Stimulated activated CD4-positive, alpha-beta T cell treated with anti-CD3 and anti-CD28 coated beads, TNF-alpha, amount 100 ng/mL, for 1 hour (primary cell): ENCODE measurements at places on chromosomes 7 and 10.

DNA sequence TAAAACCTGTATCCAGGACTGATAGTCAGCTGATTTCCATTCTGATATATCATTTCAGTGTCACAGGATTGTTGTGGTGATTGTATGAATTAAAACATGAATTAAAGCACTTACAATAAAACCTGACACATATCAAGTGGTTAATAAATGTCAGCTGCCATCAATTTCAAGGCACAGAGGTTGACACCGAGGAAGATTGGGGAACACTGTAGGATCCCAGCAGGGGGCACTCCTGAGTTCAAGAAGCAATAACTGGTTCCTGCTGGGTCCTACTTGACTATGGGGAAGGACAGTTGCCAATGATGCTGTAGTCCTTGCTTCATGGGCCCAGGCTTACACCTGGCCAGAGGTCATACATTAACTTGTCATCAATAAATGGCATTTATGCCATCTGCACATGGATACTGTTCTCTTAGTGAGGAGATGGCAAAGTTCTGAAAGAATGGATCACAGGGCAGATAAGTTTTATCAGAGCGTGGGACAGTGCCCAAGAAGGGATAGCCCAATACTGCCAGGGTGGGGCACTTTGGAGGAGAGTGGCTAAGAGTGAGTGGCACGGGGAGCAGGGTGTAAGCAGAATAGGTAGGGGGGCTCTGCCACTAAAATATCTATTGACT, 24.1 kb downstream of the FZD1 start:
- no peak for DNase-seq

GRCh38 chr10:10782603-10783002, 235.1 kb upstream of the CELF2 start:
- DNase-seq = no peak

DNA sequence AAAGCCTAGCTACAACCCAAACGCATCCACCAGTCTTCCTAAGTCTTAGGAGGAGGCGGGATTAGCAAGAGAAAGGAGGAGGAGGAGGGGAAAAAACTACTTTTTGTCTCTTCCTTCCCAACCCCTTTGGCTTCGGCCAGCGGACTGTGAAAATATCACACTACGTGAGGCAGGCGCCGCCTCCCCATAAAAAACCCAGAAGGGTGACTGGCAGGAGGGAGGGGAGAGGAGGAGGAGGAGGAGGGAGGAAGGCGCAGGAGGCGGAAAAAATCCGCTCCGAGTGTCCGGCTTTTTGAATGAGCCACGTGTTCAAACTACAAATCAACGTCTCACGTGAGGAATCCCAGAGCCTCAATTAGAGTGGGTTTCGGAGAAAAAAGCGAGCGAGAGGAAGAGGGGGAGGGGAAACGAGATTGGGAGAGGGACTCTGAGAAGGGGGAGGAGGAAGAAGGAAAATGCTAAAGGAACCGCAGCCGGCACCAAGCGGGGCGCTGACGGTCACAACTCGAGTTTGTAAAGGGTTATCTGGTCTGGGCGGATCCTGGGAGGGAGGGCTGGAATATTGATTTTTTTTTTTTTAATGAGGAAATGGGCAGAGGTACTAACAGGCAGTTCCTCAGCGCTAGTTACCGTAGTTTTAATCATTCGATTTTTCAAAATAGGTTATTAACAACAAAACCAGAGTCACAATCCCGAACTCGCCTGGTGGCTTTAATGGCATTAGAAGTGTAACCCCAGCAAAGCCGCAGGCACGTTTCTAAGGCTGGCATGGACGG, at the start of gene IGF2BP3:
TSS of gene IGF2BP3 (minus strand) at position 162 of the 776 bp plus-strand sequence. CDS start 381 bp downstream, outside the sequence.
- no peak for DNase-seq

DNA sequence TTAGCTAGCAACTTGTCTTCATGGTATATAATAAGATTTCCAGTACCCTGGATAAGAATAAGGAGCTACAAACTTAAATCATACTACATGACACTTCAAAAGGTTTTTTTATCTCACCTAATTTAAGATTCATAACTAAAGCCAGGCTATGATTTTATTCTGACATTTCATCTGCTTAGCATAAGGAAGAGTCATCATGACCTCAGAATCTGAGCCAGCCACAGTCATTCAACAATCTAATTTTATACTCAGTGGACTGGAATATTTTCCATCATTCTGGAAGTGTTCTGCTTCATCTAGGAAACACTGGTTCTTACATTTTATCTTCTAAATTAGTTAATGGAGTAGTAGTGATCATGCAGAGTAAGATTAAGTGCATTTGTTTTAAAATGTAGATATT, 102.1 kb upstream of the KCND2 start:
- DNase-seq = no peak

GRCh38 chr7:157514306-157514705, 177.5 kb downstream of the DNAJB6 start:
- DNase-seq = no peak

- DNase-seq = no peak
These were observed 14.3 kb upstream of the BHLHA15 start for GRCh38 chr7:98196706-98197605.

DNA sequence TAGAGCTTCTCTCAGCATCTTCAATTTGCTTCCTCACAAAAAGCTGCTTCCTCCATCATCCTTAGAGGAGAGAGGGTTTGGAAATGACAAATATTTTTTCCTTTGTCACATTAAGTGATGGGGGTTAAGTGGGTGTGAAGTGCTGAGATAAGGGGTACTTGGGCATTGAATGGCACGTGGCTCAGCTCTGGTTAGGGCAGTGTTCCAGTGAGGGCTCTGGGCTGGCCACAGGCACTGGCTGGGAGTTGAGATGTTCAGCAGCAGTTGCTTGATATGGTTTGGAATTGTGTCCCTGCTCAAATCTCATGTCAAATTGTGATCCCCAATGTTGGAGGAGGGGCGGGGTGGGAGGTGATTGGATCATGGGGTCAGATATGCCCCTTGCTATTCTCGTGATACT, 33.7 kb upstream of the CHCHD3 start:
- DNase-seq = no peak

DNA sequence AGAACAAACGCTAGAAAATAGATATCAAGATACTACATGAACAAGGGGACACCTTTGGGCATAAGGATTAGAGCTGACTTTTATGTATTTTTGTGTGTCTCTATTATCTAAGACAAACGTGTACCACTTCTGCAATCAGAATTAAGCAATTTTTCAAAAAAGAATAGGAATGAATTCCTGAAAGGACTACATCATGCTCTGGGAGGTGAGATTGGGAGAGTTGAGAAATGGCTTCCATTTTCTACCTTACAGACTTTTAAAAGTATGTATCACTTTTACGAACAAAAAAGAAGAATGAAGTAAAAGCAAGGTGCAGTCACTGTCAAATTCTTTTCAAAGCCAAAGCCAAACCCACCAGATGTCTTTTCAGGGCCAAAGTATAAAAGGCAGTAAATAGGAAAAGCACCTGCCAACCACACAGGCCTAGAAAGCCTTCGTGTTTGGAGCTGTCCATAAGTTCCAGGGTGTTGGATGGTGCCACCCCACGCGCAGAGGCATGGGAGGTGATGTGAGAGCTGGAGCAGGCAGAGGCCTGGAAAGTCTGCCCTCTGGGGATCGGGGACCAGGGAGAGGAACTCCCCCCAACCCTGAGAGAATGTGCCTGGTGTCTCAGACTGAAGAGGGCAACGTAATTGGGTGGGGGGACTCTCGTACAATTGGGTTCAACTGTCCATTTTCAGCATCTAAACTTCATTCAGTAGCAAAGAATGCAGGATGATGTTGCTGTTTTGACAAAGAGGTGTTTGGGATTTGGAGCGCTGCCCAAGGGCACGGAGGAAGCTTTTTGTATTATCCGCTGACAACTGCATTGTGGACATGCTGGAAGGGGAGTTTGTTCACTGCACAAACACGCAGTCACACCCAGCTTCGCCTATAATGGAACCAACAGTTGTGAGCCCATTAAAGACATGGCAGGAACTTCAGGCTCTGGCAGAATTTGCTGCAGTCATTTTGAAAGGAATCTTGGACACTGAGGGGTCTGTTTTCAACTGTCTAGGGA, 17.6 kb upstream of the CTBP2 start:
- no peak for DNase-seq

DNA sequence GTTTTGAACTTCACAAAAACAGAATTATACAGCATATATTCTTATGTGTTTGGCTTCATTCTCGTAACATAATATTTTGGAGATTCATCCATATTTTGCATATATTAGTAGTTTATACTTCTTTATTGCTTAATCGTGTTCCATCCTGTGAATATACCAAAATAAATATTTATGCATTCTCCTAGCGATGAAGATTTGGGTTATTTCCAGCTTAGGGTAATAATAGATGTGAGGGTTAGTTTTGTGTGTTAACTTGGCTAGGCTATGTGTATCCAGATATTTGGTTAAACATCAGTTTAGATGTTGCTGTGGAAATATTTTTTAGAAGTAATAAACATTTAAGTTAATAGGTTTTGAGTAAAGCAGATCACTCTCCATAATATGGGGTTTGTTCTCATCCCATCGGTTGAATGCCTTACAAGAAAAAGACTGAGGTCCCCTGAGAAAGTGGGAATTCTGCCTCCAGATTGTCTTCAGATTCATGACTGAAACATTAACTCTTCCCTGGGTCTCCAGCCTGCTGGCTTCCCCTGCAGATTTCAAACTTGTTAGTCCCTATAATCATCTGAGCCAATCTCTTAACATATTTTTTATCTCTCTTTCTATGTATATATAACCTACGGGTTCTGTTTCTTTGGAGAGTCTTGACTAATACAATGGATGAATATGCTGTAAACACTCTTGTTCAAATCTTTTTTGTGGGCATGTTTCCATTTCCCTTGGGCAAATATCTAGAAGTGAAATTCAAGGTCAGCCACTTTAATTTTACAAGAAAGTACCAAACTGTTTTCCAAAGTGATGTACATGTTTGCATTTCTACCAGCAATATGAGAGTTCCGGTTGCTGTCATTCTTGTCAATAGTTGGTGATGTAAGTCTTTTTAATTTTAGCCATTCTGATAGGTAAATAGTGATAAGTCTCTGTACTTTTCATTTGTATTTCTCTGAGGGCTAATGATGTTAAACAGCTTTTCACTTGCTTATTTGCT, 48.7 kb downstream of the PDK4 start:
- DNase-seq = no peak

- no peak for DNase-seq
These were observed 431.6 kb upstream of the NFE2L3 start for GRCh38 chr7:25720427-25720826.

DNA sequence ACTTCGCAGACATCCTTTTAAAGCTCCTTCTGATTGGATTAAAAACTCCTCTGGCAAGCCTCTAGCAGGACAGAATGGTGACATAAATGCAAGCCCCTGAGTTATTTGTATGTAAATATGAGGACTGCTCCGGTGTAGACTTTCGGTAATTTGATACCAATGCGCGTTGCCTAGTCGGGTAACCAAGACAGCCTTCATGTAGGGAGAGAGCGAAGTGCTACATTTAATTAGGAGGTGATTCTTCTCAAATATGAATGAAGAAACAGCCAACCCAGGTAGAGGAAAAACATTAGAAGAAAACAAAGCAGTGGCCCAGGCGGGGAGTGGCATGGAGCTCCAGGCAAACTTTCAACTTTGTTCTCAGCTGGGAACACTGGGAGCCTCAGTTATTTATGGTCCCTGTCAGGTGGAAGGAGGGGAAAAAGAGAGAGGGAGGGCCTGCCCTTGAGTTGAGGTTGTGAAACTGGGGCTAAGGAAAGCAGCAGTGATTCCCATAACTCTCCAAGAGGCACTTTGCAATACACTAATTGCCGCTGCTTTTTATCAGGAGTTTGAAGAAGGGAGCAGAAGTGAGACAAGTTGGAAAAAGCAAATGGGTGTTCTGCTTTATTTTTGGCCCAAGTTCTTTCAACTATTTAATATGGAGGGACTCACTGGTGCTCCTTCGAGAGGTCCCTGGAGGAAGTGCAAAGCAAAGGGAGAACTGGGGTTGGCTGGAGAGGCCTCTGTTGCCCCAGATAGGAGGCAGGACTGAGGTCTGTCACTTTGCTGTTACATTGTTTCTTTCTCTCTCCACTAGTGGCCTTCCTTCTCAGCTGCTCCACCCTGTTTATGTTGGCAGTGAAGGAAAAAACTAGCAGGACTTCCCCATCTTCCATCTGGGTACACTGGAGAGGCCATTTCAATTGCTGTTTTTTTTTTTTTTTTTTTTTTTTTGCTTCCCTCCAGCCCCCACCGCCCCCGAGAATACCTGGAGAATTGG, 234.6 kb upstream of the CCDC6 start:
- no peak for DNase-seq
